Stimulated activated CD4-positive, alpha-beta T cell treated with anti-CD3 and anti-CD28 coated beads, Interleukin-4, amount 100 ng/mL, for 24 hours (primary cell): ENCODE measurements at places on chromosomes 5 and 9.
A peak's percentile ranks its signal among the peaks of the same experiment; 100 is the strongest.

- DNase-seq, result peak; percentile 57
Measured at GRCh38 chr5:43396762-43397304, 15.4 kb downstream of the CCL28 start.

GRCh38 chr9:34163434-34163833, 15.4 kb upstream of the UBAP1 start:
- DNase-seq, result no peak

GRCh38 chr9:129176701-129177442, 1.2 kb downstream of the IER5L start:
- no peak for DNase-seq

DNA sequence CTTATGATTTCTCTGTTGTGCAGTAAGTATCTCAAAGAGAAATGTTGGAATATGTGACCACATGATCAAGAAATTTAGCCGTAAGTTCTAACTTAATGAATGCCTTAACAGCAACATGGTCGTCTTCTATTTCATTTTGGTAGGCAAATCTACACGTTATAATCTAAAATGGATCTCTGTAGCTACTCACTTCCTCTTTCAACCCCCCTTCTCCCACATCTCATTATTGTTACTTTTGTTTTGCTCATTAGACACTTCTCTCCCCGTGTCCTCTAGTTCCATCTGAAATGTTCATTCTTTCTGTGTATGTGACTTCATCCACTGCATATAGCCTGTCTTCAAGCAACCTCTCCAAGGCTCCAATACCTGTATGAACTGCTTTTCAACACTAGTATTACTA, 27.1 kb upstream of the LPAR1 start:
- no peak for DNase-seq

DNA sequence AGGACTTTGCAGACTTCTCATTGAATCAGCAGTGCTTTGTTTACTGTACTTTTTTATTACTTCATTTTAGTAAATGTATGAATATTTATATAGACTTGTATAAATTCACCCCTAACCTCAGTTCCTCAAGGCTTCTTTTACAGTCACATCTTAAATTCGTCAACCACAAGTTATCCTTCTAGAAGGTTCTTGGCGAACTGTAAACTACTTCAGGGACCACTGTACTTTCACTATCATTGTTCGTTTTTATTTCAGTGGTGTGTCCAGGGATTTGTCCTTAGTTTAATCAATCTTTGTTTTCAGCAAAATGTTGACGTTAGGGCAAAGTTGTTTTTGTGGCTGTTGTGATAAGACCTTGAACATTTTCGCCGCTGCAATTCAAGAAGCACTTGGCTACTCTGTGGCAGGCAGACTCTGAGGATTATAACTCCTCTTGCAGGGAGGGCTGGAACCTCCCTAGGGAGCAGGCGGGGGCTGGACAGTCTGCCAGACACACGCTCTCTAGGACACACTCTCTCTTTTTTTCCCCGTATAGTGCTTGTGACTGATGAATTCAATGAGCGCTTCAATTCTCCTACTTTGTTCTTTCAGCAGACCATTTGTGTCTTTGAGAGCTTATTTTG, 252.8 kb downstream of the FBXL7 start:
- DNase-seq, result no peak

- no peak for DNase-seq
Measured at GRCh38 chr9:106866243-106866642, 3.3 kb downstream of the ZNF462 start.

DNA sequence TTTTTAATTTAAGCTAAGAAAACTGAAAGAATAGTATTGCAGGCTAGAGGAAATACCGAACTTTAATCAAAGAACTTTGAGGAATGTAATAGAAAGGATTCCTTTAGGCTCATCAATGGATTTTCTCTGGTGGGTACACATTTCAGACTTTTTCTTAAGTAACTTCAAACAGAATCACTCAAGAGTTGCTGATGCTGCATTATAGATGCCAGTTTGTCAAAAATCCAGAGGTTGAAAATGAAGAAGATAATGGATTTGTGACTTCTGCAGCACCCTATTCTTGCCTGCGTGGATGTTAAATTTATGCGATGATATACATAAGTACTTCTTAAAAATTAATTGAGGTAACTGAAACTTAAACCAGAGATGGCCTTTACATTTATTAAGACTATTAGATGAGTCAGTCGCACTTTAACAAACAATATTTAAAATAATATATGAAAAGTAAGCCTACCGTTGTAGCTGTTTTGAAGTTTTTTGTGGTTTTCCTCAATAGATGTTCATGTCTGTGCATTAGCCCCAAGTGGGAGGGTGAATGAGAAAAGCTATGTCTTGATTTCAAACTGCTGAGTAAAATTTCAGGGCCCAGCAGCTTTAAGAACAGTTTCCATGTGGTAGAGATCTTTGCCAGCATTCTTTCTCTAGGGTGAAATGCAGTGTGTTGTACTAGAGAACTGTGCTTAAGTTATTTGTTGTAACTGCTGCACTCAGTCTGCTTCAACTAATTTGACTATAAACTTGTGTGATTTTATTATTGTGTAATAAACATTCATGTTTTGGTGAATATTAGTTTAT, at the start of gene OGN:
Gene OGN, minus strand, starts transcription at position 537 of the 795 bp plus-strand sequence. CDS start 1,171 bp downstream, outside the sequence.
- no peak for DNase-seq

DNA sequence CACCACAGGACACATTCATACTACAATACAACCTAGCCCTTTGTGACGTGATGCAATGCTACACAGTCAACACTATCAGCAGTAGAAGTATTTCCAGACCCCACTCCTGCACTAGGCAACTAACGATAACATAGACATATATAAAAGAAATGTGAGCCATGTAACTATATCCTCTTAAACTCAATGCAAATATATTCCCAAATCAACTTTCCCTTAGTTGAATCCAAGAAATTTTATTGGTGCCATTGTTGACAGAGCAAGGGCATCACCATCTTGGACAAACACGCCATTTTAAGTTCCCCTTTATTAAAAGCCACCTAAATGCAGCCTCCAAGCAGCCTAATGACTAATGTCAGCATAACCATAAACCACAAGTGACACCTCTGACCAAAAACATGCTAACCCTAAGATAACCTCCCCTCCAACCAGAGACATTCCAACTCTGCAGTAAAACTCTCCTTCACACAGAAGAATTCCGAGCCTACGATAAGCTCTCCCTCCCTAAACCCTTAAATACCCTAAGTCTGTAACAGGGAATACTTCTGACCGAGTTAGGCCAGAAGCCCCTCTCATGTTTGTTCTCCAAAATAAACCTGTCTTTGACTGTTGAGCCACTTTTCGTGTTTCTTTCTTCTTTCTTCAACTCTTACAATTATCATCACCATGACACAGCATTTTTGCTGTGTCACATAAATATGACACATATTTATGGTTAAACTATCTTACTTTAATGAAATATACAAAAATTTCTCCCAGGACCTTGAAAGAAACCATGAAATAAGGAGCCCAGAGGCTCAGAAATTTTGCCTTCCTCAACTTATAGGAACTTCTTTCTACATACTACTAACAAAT, 1497.8 kb downstream of the EFNA5 start:
- DNase-seq, result no peak

GRCh38 chr5:113118298-113118697, 141.7 kb downstream of the DCP2 start:
- no peak for DNase-seq

DNA sequence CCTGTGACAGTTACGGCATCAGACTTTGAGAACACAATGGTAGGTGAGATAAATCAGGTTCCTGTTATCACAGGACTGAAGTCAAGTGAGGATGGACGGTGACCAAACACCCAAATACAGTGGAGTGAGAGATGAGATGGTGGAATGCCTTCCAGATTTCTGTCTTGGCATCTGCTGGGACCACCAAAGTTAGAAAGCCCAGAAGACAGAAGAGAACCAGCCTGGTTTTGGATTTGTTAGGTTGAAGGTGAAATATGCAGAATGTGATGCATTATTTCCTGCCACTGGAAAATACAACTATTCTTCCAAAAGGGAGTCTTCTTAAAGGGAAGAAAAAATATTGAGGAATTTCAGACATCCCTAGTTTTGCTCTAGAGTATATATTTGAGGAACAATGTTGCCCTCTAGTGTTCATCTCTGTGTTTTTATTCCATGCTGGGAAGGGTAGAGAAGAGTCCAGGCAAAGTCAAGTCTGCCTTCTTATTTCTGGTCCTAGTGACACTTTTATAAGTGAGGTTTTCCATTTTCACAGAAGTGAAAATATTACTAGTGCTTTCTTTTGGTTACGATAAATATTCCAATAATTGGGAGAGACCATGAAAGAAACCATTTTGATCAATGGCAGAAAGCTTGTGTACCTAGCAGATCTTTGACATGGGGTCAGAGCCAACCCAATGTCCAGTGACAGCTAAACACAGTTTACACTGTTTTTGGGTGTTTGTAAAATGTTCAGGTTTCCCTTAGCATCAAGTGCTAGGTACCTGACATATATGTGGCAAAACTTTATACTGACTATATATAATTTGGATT, 142.3 kb upstream of the ANKH start:
- DNase-seq, result no peak

- DNase-seq, result no peak
Measured at GRCh38 chr9:123316053-123316718, 39.8 kb upstream of the CRB2 start.

GRCh38 chr5:146582051-146582596, 66.1 kb upstream of the GPR151 start:
- DNase-seq, result no peak
